Epithelial cell of proximal tubule (primary cell): ENCODE measurements at places on chromosomes 6 and 20. TPM values are rescaled to one million over a fixed set of nuclear protein-coding genes. Genes with fewer than 3 reads are reported as not detected.

HSPA1L gene
- 0.29 and 0.35 TPM in 2 replicates for total RNA-seq

CTCFL gene
- 0.07 and 0.12 TPM in 2 replicates for total RNA-seq

DNA sequence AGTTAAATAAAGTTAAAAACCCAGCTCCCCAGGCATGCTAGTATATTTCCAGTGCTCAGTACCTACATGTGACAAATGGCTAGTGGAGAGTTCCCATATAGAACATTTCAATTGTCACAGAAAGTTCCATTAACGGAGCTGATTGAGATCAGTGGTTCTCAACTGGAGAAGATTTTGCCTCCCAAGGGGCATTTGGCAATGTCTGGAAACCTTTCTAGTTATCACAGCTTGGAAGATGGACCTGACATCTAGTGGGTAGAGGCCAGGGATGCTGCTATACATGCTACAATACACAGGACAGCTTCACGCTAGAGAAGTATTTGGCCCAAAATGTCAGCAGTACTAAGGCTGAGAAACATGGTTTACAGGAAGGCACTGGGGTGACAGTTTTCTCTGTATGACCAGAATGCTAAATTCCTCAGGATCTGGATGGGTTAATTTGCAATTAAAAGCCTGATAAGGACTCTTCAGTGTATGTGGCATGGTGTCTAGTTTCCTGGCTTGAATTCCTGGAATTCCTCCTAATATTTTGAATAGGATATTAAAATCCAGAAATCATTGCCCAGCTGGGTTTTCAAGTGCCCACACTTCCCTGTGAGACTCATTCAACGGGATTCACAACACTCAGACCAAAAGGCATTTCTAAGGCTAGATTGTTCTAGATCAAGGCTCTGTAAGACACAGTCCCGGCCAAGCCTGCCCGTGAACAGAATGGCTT lies 84.7 kb upstream of the SALL4 start:
- DNase-seq, result no peak

GRCh38 chr6:44508646-44509045 lies 121.1 kb downstream of the CDC5L start:
- DNase-seq, result no peak

DNA sequence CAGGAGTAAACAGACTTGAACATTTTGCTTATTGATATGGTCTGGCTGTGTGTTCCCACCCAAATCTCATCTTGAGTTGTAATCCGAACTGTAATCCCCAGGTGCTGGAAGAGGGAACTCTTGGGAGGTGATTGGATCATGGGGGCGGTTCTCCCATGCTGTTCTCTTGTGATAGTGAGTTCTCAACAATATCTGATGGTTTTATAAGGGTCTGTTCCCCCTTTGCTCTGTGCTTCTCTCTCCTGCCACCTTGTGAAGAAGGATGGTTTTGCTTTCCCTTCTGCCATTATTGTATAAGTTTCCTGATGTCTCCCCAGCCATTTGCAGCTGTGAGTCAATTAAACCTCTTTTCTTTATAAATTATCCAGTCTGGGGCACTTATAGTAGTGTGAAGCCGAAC lies 40.0 kb downstream of the MYLIP start:
- no peak for DNase-seq

GRCh38 chr20:31859998-31860380 lies 10.3 kb downstream of the DUSP15 start:
- DNase-seq, result no peak

GRCh38 chr6:142482249-142482648 lies 180.4 kb downstream of the ADGRG6 start:
- DNase-seq, result no peak

- no peak for DNase-seq
Observed at GRCh38 chr20:16369441-16369840, 203.8 kb downstream of the KIF16B start.

DNA sequence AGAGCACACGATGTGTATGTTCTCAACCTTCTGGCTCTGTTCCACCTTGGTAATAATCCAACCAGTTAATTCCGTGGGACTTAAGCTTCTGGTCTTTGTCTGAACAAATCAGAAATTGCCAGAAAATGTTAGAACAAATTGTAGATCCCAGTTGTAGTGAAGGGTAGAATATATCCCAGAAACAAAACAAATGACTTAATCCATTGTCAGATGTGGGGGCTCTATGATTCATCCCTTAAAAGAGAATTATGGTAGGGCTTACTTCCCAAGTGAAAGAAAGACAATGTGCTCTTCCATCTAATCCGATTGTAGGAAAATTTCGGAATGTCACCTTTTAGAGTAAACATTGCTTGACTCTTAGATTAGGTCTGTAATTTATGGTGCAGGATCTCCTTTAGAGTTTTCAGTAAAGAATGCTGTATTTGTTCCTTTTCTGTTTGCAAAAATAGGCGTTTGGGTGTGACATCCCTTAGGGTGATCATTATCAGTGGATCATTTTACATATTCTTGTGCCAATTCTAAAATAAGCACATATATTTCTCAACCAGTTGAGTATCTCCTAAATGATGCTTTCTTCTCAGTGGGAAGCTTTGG lies 234.5 kb upstream of the ZNF217 start:
- DNase-seq, result peak; percentile 98

DNA sequence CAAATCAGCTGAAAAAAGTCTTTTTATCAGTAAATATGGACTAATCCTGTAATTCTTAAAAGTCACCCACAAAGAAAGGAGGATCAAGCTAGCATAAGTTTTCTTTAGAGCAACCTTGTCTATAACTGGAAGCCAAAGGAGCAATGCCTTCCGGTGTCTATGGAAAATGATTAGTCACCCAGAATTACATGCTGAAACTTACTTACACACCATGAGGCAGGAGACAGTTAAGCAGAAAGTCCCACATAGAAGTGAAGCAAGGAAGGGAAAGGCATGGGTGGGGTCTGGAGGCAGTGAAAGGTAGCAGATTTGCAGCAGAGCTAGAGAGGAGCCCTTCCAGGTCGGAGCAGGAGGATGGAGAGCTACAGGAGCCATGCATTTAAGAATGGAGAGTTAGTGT lies 153.7 kb upstream of the RIPOR2 start:
- DNase-seq, result no peak

DNA sequence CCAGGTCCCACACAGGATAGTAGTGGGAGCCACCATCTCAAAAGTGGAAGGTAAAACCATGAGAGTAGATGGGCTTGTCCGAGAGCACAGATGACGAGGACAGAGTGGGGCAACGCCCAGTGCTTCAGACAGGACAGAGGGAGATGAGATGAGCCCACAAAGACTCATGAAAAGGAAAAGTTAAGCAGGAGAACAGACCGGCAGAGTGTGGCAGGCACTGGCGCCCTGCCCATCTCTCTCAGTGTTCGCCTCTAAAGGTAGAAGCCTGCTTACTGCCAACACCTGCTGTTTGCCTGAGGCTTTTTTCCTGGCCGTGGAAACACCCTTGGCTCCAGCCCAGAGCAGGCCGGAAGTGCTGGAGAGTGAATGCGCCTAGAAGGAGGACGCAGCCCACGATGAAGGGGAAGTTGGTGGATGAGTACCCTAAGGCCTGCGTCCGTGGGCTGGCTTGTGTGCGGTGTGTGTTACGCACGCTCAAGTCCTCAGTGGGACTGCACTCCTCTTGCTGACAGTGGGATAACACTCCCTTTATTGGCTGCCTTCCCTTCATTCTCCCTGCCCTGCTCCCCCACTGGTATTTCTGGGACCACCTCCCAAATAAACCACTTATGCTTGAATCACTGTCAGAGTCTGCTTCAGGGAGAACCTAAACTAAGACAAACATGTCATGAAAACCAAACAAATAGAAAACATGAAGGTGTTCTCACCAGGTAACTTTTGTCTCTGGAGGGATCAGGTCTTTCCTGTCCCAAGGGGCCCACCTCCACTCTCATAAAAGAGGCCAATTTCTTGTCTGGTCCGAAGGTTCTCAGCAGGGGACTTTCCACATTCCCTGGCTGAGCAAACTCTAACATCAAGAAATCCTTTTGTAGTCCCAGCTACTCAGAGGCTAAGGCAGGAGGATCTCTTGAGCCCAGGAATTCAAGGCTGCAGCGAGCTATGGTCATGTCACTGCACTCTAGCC lies 9.1 kb upstream of the FOXP4 start:
- DNase-seq, result no peak

DNA sequence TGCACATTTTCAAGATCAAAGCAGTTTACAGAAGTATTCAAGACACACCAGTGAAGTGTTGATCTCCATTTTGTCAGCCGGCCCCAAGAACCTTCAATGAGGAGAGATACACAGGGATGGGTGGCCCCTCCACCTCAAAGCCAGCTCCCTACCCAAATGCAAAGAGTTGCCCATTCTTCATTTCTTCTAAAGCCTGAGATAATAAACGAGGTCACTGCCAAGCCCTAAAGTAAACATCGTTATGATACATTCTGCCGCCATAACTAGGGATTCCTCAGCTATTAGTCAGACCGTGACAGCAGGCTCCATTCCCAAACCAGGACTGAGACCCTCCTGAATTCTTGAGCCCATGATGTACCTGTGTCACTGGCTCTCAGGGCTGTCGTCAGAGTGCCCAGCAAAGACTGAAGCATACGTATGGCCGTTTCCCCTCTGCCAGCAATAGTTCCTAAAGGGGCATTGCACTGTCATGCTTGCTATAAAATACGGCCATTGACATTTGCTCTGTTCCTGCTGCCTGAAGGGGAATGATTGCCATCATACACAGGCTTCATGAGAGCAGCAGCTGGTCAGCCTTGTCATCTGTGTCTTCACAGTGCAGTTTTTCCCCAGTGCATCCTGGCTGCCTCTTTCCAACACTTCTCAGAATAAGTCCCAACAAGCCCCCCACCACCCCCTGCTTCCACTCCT lies 41.7 kb downstream of the ISM1 start:
- DNase-seq, result no peak

GRCh38 chr20:45320948-45321595 lies 13.0 kb upstream of the MATN4 start:
- DNase-seq, result no peak

DNA sequence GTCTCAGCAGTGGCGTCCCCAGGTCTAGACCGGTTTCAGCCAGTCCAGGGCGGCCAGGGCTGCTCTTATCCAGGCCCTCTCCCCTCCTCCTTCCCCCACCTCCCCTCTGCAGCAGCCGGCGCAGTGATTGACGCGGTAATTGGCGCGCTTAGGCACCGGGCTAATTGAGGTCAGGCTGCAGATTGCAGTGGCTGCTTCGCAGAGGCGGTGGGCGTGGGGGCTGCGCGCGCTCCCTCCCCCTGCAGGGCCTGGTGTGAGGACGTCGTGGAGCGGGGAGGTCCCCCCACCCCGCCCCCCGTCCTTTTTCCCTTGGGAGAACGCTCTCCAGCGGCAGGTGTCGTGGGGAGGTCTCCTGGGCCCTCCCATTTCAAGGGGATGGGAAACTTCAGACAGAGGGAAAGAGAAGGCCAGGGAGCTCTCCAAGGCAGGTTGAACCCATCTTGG lies 70.4 kb upstream of the BLCAP start:
- DNase-seq, result no peak

GRCh38 chr20:1820138-1821079 lies 74.8 kb upstream of the SIRPA start:
- DNase-seq, result no peak

- DNase-seq, result peak; percentile 87
Observed at GRCh38 chr6:31702819-31703716, at the start of gene ABHD16A. TSS of gene ABHD16A (minus strand) at chr6:31703324. CDS start at chr6:31703281, 43 bp downstream.

DNA sequence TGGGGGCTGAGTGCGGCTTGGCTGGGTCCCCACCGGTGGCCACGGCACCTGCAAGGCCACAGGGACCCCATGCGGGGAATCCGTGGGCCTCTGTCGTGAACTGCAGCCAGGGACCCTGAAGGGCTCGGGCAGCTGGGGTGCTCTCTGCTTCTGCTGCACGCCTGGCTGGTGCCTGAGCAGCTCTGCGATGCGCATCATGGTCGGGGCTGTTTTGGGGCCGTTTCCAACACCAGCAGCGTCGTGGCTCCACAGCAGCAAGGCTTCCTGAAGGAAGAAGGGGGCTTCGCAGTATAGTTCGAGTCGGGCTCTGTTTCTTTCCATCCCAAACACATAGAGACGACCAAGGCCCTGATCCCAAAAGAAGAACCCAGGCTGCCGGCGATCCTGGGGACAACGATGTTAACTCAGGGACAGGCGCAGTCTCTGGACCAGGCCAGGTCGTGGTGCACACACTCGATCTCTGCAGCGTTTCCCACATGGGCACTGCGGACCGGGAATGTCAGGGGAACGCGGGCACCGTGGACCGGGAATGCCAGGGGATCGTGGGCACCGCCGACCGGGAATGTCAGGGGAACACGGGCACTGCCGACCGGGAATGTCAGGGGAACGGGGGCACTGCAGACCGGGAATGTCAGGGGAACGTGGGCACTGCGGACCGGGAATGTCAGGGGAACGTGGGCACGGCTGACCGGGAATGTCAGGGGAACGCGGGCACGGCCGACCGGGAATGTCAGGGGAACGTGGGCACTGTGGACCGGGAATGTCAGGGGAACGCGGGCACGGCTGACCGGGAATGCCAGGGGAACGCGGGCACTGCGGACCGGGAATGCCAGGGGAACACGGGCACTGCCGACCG lies 36.8 kb upstream of the BHLHE23 start:
- no peak for DNase-seq

DNA sequence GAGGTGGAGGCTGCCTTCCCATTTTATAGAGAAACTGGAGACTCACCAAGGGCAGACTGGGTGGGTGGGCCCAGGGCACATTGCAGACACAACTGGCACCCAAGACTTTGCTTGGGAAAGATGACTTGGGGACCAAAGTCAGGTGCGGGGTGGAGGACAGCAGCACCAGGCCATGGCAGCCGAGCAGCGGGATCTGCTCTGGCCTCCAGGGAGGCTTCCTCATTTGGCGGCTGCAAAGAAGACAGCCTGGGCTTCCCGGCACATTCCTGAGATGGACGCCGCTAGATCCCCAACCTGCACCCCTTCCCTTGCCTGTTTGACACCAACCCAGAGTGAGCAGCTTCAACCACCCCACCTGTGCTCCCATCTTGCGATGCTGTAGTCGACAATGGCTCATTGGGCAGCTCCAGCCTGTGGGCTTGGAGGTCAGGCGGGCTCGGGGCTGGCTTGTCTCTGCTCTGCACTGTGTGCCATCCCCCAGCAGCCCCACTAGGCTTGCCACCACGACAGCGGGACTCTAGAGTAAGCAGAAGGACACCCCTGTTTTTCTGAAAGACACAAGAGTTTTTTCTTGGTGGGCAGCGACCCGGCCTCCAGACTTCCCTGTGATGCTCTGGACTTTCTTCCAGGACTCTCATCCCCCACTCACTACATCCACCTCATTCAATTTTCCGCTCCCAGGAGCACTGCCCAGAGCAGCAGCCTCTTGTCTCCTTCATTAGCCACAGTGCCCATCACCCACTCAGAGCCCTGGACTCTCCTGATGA lies 184.9 kb upstream of the CST7 start:
- no peak for DNase-seq

DNA sequence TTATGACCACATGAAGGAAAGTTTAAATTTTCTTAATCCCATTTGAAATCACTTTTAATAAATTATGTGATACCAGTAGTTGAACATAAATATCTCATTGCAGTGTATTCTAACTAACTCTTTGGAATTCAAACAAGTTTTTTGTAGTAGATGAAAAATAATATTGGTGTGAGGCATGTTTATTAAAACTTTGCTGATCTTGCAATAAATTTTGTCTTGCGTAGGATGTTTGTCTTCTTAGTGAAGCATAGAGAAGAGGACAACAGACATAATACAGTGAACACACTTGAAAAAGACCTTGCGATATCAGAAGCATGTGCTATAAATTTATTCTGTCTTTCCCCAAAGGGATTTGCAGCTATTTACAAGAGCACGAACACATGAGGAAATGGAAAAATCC lies 140.7 kb downstream of the HTR1B start:
- DNase-seq, result no peak
